ENCODE measurements at places on chromosomes 2 and 18.

GRCh38 chr2:199261239-199261638 lies 196.5 kb downstream of the SATB2 start:
- no peak for DNase-seq

DNA sequence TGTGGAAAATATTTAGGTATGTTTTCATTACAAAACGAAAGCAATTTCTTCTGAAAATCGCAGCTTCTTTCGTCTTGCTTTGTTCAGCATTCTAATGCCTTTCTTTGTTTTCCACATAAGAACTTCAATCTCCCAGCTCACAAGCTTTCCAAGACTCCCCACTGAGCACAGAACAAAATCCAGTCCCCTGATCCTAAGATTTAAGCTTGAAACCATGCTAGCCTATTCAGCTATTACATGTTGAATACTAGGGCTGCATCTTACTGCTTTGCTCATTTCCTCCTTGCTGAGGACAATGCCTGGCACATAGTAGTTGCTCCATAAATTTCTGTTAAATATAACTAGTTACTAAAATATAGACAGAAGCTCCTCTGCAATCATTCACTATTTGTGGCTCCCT lies 160.6 kb downstream of the GALNT3 start:
- DNase-seq = no peak

DNA sequence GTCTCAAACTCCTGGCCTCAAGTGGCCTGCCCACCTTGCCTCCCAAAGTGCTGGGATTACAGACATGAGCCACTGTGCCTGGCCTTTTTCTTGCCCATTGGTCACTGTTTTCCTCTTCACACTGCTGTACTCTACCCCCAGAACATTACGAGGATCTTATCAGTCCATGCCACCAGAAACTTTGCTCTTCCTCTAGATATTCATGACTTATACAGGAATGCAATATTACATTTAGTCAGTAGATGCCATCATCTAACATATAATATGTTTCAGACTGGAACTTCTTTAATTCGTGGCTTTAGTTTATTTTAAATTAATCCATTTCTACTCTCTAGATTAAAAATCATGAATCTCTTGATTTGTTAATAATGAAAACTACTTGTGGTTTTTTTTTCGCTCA lies 135.5 kb downstream of the COMMD1 start:
- no peak for DNase-seq

- peak; percentile 46 for DNase-seq
These were observed 775 bp downstream of the RNF125 start for GRCh38 chr18:32019251-32019948.

DNA sequence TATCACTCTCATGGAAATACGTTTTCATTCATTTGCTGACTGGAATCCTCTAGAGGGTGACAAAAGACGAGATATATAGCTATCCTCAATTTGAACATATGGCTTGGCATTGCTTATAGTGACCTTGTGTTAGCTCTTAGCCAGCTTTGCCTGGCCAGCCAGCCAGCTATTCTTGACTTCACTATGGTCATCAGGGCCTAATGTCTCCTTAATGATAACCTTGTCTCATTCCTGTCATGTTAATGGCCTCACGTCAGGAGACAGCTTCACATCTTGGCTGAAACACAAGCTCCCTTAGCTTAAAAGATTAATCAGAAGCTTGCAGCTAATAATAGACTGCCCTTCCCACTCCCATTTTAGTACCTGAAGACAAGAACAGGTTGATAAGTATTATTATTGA lies 1517.5 kb upstream of the PIK3C3 start:
- DNase-seq = no peak

DNA sequence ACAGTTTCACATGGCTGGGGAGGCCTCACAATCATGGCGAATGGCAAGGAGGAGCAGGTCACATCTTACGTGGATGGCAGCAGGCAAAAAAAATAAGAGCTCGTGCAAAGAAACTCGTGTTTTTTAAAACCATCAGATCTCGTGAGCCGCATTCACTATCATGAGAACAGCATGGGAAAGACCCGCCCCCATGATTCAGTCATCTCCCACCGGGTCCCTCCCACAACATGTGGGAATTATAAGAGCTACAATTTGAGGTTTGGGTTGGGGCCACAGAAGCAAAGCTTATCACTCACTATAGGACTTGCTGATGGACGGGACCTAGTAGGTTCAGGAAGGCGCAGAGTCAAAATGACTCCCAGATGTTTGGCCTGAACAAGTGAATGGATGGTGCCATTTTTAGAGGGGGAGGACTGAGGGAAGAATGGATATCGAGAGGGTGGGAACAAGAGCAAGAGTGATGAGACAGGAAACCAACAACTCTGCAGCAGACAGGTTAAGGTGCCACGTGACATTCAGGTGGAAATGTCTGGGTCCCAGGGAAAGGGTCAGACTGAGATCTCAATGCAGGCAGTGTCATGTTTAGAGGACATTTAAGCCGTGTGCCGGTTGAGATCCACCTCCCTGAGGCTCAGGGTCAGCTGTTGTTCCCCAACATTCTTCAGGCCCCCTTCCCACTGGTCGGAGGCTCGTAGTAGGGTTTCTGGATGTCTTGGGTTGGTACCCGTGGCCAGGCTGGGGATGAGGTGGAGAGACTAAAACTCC lies 85.7 kb downstream of the MYCN start:
- DNase-seq = no peak

DNA sequence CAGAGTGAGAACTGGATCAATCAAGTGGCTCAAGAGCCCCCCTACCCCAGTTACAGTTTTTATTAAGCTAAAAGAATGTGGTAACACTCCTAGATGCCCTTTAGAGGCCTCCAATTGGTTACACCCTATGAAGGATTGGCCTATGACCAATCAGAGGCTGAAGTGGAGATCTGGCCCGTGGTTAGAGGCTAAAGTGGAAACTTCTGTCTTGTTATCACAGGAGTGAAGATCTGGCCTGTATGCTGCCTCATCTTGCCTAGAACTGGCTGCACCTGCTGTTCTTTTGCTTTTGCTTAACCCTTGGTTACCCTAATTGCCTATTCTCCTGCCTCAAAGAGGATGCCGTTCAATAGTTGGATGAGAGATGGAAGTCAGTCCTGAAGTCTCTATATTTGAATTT lies 100.1 kb upstream of the MAP2 start:
- no peak for DNase-seq

DNA sequence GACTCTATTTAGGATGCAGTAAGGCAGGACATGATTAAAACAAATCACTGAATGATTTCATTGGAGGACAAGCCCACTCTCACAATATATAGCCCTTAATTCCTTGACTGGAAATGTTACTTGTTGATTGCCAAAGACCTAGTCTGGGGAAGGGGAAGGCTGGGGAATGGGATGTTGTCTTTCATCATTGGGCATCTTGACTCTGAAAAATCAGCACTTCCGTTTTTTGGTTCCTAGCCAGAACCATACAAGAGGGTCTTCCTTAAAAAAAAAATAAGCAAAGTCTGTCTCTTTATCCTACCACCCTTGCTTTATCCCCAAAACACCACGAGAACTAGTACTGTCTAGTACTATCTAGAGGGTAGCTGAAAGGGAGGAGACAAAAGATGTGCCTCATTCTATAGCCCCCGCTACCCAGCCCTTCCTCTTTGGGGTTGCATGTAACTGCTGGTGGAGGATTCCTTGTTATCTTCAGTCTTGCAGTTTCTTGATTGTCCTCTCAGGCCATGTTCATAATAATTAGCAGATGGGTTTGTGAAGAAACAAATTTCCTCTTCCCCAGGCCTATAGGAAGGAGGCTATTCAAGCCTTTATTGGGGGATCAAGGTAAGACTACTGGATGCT lies 55.8 kb downstream of the NEMP2 start:
- DNase-seq = no peak

- DNase-seq = no peak
These were observed 128.9 kb upstream of the OTOS start for GRCh38 chr2:240269380-240269779.

DNA sequence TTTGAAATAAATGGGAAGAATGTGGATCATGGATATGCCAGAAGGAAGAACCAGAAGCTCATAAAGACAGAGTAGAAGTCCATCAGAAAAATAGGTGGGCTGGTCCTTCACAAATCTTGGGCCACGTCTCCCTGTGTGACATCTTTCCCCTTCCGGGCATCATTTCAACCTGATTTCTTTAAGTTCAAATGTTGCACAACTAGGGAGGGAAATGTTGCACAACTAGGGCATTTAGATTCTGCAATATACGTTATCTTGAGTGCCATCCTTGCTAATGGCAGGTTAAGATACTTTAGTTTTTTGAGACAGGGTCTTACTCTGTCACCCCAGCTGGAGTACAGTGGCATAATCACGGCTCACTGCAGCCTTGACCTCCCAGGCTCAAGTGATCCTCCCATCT lies 129.6 kb downstream of the CERS6 start:
- DNase-seq = no peak

DNA sequence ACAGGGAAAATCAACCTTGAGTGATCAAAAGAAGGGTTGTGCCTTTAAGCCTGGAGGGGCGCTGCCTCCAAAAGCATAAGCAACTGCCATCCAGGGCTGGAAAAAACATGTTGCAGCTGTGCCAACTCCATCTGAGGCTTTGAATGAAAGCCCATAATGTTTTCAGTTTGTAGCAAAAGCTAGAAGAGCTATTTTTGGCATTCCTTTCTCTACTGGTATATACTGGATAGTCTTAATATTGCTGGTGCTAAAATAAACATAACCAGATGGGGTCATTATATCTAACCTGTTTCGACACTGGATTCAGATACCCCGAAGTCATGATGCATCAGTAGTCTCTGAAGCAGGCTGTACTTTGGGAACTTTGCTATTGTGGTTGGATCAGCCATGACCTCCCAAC lies 25.1 kb downstream of the ANXA4 start:
- DNase-seq = no peak

DNA sequence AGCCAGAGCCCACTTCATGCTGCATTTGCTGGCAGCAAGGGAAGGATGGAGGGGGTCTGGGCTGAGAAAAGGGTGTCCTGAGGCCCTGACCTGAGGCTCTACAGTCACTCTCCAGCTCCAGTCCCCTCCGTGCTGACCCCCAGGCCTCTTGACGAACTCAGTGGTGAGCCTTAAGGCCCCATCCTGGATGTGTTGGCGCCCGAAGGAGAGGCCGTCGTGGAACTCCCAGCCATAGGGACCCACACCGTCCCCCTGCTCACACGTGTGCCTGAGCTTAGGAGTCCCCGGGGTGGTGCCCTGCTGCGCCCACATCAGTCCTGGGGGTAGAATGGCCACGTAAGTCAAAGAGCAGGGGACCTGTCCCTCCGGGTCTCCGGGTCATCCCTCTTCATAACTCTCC lies 776 bp downstream of the MOGS start:
- DNase-seq = no peak

DNA sequence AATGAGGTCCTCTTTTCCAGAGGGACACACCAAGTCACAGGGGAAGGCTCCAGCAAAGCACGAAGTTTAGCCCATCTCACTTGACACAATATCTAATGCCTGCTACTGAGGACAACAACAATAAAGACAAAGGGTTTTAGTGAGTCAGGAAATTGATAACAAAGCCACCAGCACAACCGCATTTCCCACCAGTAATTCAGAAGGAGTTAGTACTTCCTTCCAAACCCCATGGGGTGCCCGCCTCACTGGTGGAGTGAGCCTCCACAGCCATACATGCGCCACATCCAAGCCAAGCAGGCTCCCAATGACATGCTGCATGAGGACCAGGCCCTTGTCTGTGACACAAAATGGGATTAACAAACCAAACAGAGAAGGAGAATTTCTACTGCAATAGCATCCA lies 40.1 kb downstream of the MRPL35 start:
- no peak for DNase-seq

DNA sequence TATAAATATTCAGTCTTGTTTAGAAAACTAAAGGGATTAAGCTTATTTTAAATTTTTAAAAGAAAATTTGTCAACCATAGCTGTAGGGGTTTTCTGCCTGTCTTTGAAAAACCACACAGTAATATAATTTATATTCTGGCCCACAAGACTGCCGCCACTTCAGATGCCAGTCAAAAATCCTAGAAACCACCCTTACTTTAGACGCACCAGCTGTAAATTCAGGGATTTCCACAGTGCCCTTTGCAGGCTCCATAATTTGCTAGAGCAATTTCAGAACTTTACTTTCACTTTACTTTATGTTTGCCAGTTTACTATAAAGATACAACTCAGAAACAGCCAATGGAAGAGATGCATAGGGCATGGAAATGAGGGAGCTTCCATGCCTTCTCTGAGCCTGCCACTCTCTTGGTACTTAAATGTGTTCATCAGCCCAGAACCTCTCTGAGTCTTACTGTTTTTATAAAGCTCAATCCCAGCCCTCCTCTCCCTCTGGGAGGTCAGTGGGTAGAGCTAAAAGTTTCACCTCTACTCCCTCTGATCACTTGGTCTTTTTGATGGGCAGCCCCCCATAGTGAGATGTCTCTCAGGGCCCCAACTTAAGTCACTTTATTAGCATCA lies 63.3 kb downstream of the KYNU start:
- no peak for DNase-seq

DNA sequence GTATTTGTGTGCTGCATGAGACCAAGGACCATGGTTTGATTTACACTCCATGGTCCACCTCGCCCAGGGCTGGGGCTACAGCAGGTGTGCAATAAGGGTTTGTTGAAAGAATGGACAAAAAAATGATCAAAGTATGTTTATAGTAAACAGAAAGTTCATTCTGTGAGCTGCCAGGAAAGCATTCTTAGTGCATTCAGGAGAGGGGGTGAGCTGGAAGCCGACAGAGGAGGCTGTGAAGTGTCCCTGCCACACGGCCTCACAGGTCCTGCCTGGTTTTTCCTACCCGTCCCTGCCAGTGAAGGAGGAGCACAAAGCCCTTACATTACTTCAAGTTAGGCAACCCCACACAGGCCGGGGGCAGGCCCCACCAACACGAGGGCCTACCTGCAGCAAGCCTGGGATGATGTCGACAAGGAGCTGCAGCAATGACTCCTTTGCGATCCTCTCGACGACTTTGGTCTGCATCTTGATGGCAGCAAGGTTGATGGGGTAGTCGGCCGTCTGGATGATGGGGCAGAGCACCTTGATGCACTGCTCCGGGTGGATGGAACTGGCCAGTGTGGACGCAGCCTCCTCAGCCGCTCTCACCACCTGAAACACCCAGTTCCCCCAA lies 63.2 kb upstream of the TFCP2L1 start:
- DNase-seq = no peak

DNA sequence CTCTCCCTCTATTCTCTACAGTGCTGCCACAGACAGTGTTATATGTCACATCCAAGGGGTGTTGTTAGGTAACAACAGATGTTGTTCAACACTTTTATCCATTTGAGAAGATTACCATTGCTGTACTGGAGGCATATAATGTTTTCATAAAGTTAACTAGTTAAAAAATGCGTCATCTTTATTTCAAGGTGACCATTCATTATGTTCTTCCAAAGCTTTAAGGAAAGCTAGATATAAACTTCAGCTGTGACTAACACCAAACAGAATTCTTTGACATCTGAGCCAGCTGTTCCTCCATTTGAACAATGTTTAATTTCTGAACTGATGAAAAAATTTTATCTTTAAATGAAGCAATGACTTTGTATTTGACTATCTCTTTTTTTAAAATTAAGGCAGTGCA lies 1099.6 kb upstream of the TMEFF2 start:
- DNase-seq = no peak
